ENCODE measurements at places on chromosomes 13 and 19. TPM values are rescaled to one million over a fixed set of nuclear protein-coding genes. Genes with fewer than 3 reads are reported as not detected.

GRCh38 chr19:33818411-33818810 lies 21.7 kb downstream of the KCTD15 start:
- DNase-seq: no peak

DNA sequence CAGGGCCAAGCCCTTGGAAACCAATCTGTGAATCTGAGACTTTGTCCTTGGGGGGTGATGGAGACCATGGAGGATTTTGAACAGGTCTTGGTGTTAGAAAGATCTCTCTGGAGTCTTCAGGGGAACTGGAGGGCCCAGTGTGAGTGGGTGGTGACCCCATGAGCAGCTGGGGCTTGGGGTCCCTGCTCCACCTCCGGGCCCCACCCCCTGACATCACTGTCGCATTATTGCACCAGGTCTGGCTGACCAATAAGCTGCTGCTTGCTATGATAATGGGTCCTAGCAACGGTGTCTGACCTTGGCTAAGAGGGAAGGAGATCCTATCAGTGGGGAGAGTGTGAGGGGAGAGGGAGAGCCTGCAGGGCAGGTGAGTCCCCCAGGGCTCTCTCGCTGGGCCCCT lies at the start of gene IRGC:
TSS of gene IRGC (plus strand) at position 301 of the 400 bp plus-strand sequence. CDS start 2,483 bp downstream, outside the sequence.
- DNase-seq: no peak

DNA sequence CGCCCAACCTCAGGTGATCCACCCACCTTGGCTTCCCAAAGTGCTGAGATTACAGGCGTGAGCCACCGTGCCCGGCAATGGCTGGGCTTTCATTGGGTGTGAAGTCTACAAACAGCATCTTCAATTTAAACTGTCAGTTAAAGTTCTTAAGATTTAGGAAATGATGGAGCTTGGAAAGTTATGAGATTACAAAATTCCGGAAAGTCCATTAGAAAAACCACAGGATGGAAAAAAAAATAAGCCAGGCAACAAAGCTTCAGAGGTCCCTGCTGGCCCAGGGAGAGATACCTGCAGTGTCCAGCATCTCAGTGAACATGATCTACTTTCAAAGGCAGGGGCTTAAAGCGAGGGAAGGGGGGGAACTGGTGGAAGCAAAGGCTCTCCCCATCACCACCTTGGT lies 4.6 kb upstream of the ZNF587B start:
- DNase-seq: no peak

GRCh38 chr19:33921165-33921564 lies 124.5 kb downstream of the KCTD15 start:
- DNase-seq: no peak

- DNase-seq: no peak
Observed at GRCh38 chr13:33367926-33368325, 82.4 kb upstream of the STARD13 start.

DNA sequence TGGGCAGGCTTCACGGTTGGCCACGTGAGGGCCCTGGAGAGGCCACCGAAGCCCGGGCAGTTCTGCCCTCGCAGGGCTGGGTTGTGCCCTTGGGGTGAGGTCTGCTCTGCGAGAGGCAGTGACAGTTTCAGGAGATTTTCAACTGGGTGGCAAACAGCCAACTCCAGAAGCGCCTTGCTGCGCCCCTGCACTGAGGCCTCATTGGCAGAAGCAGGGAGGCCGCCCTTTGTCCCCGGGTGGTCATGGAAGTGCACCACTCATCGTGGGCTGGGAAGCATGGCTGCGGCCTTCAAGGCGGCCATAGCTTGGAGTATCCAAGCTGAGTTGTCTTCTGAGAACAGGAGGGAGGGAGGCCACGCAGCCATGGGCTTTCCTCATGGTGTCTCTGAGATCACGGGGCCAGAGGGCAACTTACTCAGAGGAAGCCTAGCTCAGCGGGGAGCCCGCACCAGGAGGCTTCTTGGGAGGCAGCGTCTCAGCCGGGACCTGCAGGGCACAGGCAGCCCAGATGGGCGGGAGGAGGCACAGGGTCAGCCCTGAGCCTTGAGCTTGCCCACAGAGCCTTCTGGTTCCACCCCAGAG lies 14.8 kb downstream of the PLEKHJ1 start:
- peak; percentile 27 for DNase-seq

DNA sequence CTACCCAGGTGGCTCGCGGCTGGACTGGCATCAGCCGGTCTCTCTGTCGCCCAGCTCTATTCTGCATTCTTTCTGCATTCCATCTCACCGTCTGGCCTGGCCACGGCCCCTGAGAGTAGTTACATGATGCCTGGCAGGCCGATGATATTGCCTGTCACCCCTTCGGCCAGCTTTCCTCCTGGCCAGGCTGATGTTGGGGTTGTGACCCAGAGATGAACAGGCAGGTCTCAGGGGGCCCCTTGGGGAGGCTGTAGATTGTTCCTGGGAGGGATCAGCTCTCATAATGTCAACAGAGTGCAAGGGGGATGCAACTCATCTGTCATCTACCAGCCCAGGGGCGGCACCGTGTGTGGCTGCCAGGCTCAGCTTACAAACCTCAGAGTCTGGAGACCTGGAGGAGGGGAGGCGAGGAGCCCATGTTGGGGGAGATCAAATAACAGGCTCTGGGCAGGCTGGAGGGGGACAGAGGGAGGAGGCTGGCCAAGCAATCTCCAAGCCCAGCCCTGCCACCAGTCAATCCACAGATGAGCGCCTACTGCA lies 13.6 kb upstream of the FBXO17 start:
- peak; percentile 38 for DNase-seq

- DNase-seq: no peak
Observed at GRCh38 chr19:46992699-46993535, 26.7 kb upstream of the NPAS1 start.

DNA sequence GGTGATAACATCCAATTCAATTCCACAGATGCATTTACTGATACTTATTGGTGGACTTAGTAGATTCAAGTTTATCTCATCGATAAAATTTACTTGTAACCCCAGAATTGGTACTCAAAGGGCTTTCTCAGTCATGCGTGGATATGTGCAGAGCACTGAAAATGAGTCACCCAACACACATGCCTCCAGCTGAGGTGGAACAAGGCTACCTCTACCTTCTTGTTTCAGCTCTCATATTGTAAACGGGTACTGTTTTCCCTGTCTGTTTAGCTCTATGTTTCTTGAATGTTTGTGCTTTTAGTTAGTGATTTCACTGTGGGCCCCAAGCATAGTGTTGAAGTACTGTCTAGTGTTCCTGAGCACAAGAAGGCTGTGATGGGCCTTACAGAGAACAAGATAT lies 1.5 kb downstream of the LRRC63 start:
- no peak for DNase-seq

GRCh38 chr13:95620825-95621498 lies 23.5 kb downstream of the DZIP1 start:
- DNase-seq: no peak

- no peak for DNase-seq
Observed at GRCh38 chr13:60501236-60501635, 104.2 kb downstream of the TDRD3 start.

DNA sequence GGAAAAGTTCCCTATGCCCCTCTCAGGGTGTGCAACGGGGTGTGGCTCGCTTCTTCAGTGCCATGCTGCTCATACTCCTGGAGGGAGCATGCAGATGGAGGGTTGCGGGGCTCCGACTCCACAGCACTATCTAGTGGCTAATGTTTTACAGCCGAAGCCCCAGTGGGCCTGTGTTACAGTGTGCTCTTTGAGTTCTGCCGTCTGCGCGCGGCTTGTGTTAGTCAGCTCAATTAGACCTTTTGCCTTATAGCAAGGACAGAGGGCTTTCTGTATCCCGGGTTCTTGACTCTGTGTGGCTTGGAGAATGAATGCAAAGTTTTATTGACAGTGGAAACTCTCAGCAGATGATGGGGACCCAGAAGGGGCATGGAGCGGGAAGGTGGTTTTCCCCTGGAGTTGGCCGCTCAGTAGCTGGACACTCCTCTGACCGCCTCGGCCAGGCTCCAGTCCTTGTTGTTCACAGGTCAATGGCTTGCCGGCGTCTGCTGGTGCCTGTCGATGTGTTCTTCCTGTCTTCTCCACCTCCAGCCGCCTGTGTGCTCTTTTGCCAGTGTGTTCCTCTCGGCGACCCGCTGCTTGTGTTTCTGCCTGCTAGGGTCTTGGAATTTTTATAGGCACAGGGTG lies 383.4 kb downstream of the LMO7 start:
- DNase-seq: no peak

DNA sequence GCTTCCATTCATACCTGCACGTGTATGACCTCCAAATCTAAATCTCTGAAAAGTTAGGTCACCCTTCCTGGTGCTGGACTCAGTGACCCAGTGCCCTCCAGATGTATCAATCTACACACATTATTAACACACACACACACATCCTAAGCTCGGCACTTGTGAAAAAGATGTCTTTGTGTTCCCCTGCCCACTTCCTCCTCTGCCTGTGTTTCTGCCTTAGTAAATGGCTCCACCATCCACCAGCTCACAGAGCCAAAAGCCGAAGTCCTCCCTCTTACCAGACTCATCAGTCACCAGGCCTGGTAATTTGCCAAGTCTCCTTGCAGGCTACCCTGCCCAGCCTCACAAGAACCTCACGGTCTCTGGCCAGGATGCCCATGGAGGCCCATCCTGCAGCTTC lies 131.5 kb downstream of the SHISA2 start:
- DNase-seq: no peak

The MTIF3 gene
- 68.5 TPM for polyA plus RNA-seq

The SLC25A41 gene
- 0.31 TPM for polyA plus RNA-seq

The GDF15 gene
- polyA plus RNA-seq: 1.0 TPM

The ZNF135 gene
- polyA plus RNA-seq: 13.8 TPM

The ZNF573 gene
- 7.5 TPM for polyA plus RNA-seq
